Stimulated activated CD8-positive, alpha-beta memory T cell treated with anti-CD3 and anti-CD28 coated beads, Interleukin-15, amount 100 ng/mL, for 48 hours (primary cell): ENCODE measurements at places on chromosomes 11 and 22.

DNA sequence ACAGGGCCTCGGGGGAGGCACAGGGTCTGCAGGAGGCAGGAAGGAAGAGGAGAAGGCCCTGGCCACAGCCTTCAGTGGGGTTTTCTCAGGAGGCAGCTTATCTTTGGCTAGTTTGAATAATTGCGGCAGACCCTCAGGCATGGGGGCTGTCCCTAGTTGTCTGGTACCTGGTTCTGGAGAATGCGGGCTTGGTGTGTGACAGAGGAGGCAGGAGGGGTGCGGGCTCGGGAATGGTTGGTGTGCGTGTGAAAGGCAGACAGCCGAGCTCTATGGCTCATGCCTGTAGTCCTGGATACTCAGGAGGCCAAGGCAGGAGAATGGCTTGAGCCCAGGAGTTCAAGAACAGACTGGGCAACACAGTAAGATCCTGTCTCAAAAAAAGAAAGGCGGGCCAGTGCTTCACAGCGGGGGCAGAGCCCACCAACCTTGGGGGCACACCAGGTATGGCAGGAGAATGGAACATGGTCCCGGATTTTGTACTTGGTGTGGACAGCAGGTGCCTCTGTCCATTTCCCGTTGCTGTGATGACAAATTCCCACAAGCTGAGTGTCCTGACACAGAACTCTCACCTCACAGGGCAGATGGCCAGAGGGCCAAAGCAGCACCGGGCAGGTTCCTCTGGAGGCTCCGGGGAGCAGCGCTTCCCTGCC, 640.6 kb downstream of the TBC1D22A start:
- DNase-seq = no peak

- no peak for DNase-seq
These were observed 85.5 kb downstream of the APIP start for GRCh38 chr11:34830648-34831047.

- DNase-seq = no peak
These were observed 22.9 kb downstream of the TNKS1BP1 start for GRCh38 chr11:57301711-57302423.

DNA sequence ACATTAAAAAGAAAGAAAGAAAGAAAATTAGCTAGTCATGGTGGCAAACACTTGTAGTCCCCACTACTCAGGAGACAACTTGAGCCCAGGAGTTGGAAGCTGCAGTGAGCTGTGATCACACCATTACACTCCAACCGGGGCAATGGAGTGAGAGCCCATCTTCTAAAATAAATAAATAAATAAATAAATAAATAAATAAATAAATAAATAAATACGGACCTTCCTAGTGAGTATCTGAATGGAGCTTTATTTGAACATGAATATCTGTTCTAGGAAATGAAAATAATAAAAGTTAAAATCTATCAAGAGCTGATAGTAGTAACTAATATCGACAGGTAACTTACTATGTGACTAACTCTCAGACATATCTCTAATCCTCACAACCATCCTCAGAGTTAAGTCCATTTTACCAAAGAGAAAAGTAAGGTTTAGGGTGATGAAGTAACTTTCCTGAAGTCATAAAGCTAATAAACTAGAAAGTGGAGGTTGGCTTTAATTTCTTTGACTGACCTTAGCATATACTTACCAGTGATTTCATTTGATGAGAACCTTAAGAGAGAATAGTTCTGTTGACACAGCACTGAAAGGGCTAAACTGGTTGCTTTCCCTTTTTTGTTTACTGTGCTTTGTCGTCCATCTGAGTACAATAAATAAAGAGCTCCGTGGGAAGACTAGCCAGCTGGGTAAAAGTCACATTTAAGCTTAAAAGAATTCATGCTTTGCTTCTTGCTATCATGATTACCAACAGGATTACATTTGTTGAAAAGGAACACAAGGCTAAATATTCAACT, 22.4 kb downstream of the ENTHD1 start:
- DNase-seq = no peak

- no peak for DNase-seq
These were observed 149.0 kb downstream of the SPON1 start for GRCh38 chr11:14111496-14111895.

GRCh38 chr11:38498721-38499120, 1900.7 kb upstream of the RAG2 start:
- no peak for DNase-seq

GRCh38 chr11:61950035-61950547, at the start of gene BEST1:
TSS of gene BEST1 (plus strand) at chr11:61950351. CDS start at chr11:61951807, 1,456 bp downstream.
- no peak for DNase-seq

DNA sequence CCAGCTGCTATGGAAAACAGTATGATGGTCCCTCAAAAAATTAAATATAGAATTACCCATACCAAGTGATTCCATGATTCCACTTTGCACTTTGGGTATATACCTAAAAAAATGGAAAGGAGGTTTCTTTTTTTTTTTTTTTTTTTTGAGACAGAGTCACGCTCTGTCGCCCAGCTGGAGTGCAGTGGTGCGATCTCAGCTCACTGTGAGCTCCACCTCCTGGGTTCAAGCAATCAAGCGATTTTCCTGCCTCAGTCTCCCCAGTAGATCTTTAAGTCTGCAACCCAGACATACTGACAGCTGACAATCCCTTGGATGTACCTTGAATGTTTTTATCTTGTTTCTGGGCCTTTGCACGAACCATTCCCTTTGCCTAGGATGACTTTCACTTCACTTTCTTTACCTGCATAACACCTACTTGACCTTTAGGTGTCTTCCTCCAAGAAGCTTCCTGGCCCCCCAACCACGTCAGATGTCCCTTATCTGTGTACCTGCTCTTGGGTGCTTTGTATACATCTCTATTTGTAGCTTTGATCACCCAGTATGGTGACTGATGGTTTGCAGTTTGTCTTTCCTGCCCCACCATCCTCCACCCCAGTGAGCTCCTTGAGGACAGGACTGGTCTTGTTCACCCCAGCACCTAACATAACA, 11.6 kb downstream of the UCP3 start:
- no peak for DNase-seq

DNA sequence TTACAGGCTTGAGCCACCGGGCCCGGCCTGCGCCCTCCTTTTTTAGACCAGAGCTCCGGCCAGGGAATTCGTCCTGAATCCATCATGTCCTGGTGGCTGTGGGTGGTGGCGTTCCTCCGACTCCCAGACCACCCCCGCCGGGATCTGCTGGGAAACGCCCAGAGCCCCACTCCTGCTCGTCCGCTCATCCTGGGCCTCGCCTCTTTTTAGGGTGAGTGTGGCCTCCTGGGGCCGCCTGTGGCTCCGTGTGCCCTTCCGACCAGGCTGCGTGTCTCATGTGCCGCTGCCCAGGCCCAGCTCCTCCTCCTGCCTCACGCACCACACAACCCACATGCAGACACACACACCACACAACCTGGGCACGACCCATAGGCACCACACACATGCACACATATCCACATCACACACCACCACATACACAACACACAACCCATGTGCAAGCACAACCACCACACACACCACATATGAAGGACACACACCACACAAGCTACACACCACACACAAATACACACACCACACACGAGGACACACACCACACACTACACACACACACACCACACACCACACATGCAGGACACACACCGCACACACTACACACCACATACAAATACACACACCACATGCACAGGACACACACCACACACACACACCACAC, 946.2 kb downstream of the BRD1 start:
- no peak for DNase-seq

- no peak for DNase-seq
These were observed 38.0 kb downstream of the CYP2R1 start for GRCh38 chr11:14854057-14854456.

DNA sequence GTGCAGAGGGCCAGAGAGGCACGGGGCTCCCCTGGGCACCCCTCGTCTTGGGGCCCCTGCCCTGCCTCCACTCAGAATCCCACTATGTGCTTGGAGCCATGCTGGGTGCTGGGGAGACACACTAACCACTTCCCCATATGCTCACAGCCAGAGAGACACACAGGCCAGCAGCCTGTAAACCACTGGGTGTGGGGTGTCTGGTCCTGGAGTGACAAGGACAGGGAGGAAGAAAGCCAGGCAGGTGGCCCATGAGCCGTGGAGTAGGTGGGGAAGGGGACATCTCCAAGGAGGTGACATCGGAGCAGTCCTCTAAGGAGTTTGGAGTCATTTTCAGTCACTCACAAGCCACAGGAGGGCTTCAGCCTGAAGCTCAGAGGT, 58.9 kb downstream of the CDKN1C start:
- DNase-seq = no peak

- no peak for DNase-seq
These were observed 7.8 kb downstream of the PRG3 start for GRCh38 chr11:57373146-57373545.

GRCh38 chr11:9222654-9223053, 42.5 kb downstream of the DENND5A start:
- no peak for DNase-seq

GRCh38 chr11:18236664-18237356, at the start of gene SAA4:
TSS of gene SAA4 (minus strand) at chr11:18236802. CDS start at chr11:18235926, 876 bp downstream.
- DNase-seq = no peak

DNA sequence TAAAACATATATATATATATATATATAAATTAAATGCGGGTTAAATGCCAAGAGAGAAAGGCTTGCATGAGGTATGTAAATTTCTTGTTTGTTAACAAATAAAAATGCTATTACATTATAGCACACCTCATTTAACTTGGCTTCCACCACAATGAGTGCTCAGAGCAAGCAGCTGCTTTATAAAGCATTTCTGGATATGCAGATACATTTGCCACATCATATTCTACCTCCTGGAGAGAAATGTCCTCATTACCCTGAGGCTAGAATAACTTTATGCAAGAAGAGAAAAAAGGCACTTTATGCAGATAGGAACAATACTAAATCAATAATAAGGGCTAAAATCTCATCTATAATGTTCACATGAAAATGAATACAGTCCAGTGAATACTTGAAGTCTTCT, 181.7 kb upstream of the CCDC90B start:
- no peak for DNase-seq

GRCh38 chr11:38723361-38723760, 2125.3 kb upstream of the RAG2 start:
- DNase-seq = no peak

- DNase-seq = no peak
These were observed 587.7 kb downstream of the BRD1 start for GRCh38 chr22:49240016-49240380.

- DNase-seq = no peak
These were observed 16.2 kb upstream of the HSD17B12 start for GRCh38 chr11:43664295-43664694.

DNA sequence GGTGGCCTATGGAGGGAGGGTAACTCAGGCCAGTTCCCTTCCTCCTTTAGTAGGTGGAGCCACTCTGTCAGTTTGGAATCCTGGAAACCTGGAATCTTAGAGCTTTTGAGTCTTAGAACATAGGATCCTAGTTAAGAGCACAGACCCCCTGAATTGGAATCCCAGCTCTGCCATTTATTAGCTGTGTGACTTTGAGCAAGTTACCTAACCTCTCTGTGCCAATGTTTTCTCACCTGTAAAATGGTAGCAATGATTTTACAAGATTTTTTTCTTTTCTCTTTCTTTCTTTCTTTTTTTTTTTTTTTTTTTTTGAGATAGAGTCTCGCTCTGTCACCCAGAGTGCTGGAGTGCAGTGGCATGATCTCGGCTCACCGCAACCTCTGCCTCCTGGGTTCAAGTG, 17.1 kb upstream of the CACNA1I start:
- DNase-seq = no peak

DNA sequence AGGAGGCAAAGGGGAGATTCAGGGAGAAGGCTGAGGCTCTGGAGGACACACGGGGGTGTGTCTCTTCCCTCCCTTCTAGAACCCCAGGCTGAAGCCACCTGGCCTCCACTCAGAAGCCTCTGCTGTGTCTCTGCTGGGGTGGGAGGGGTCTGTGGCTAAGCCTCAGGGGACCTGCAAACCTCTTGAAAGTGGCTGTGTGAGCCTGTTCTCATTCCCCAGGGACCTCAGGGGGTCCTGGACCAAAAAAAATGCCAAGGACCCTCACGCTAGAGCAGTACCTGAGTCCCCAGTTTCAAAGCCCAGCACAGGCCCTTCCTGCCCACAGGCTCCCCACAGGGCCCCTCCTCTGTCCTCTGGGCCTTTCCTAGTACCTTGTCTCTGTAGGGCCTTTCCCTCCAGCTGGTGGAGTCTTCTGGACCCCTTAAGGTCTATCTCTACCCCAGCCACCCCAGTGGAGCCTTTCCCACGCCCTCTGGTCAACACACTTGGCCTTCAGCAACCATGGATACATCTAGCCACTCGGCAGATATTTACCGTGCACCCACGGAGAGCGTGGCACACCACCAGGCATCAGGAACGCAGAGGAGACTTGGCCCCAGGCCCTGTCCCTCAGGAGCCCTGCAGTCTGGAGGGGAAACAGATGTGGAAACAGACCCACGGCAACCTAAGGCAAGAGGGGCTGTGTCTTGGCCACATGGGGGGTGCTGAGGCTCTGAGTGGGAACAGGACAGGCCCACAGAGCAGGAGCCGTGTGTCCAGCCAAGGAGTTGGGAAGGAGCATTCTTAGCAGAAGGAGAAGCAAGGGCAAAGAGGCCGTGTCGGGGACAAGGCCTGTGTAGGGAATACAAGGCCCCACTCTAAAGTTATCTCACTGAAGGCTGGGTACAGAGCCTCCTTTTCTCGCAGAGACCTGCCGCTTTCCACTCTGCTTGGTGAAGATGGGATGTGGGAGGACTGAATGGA, 18.5 kb downstream of the PLA2G6 start:
- no peak for DNase-seq

DNA sequence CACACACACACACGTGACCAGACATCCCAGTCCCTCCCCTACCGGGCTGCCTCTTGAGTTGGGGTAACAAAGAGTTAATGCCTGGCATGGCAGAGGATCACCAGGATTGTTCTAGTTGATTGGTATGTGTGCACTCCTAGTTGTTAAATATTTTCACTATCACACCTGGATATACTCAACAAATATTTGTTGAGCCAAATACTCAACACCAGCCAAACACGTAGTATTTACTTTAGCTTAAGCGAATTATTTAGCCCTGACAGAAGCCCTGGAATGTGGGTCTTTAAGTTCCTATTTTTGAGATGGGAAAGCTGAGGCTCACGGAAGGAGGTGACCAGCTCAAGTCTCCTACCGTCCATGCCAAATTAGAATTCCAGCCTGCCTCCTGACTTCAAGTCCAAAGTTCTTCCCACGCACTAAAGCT, 10.5 kb downstream of the CD3E start:
- DNase-seq = no peak

DNA sequence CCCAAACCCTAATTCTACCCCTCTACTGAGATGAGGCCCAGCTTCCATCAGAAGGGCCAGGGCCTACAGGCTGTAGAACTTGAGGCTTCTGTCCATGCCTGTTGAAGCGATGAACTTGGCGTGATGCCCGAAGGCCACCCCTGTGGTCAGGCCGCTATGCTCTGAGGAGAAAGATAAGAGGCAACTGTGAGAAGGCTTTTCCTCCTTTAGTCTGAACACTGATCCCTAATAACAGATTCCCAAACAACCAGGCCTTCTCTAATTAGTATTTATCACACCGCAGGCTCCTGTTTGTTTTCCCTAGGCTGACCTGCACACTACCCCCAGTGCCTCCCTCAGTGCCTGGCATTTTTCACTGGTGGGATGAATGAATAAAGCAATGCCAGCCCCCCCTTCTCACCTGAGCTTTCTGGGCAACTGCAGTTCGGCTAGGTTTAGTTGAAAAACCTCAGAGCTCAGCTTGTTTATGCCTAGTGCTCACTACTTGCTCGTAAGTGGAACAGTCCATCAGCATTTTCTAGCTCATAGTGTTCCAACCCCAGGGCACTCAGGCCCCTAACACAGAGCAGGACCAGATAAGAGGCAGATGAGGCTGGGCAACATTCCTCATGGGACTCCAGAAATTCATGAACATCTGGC, 15.2 kb downstream of the PRPF19 start:
- DNase-seq = no peak
